ENCODE measurements at places on chromosomes 5 and 9.

GRCh38 chr5:138536665-138537315, 6.2 kb downstream of the ETF1 start:
- no peak overlapping the region for H3K4me3 ChIP-seq
- H3K4me1 ChIP-seq, result peaks cover 19% of the 10 kb centered on the region
- H3K27me3 ChIP-seq, result no peaks in the 10 kb centered on the region

DNA sequence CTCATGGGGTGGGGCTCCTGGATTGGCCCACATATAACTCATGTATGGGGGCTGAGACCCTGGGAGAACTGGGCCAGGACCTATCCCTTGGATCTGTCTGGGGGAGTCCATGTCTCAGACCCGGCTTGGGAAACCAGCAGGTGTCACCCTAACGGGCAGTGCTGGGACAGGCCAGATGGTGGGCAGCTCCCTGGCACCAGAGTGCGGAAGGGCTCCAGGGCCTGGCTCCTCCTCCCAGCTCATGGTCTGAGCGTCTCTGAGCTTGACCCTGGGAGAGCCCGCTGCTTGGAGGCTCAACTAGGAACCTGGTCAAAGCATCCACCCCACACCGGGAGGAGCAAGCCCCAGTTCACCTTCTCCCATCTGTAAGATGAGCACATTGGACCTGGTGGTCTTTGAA, 15.5 kb upstream of the NCS1 start:
- no peak for DNase-seq
- no peaks in the 10 kb centered on the region for H3K27me3 ChIP-seq
- H3K27ac ChIP-seq, result no peak overlapping the region
- no peak overlapping the region for H3K4me3 ChIP-seq
- H3K4me1 ChIP-seq, result no peaks in the 10 kb centered on the region
- H3K36me3 ChIP-seq, result no peaks in the 10 kb centered on the region

DNA sequence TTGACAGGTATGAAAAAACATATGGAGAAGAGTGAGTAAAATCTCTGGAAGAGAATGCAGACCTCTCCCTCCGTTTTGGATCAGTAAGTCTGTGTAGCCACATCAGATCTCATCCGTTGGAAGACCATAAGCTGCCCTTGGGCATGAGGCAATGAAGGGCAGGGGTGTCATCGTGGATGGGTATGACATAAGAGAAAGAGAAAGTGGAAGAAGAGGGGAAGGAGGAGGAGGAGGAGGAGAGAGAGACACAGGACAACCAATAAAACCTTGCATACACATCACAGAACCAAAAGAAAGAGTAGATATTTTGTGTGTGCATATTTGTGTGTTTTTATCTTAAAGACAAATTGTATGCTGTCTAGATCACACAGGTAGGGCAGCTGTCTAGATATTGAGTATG, 50.7 kb downstream of the PRRC1 start:
- H3K27ac ChIP-seq, result no peak overlapping the region
- no peaks in the 10 kb centered on the region for H3K36me3 ChIP-seq
- H3K4me1 ChIP-seq, result no peaks in the 10 kb centered on the region
- DNase-seq, result no peak
- no peak overlapping the region for H3K4me3 ChIP-seq
- no peaks in the 10 kb centered on the region for H3K27me3 ChIP-seq

DNA sequence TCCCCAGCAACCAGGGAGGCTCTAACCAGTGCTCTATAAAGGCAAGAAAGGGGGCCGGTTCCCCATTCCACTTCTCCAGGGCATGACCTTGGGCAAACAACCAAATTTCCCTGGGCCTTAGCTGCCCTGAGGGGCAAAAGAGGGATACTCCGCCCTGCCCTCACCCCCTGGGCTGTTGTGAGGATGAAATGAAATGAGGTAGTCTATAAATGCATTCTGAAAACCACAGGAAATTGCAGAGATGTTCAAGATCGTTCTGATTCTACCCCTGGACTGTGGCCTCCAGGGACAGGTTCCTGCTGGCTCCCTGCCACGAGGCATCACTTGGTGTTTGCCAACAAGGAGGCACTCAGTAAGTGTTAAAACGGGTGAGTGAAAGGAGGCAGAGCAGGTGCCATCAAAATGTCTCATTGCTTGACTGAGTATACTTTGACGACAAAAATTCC, 5.7 kb downstream of the RAPGEF1 start:
- H3K27me3 ChIP-seq, result no peaks in the 10 kb centered on the region
- DNase-seq, result peak; percentile 55
- H3K4me3 ChIP-seq, result no peak overlapping the region
- H3K36me3 ChIP-seq, result no peaks in the 10 kb centered on the region

DNA sequence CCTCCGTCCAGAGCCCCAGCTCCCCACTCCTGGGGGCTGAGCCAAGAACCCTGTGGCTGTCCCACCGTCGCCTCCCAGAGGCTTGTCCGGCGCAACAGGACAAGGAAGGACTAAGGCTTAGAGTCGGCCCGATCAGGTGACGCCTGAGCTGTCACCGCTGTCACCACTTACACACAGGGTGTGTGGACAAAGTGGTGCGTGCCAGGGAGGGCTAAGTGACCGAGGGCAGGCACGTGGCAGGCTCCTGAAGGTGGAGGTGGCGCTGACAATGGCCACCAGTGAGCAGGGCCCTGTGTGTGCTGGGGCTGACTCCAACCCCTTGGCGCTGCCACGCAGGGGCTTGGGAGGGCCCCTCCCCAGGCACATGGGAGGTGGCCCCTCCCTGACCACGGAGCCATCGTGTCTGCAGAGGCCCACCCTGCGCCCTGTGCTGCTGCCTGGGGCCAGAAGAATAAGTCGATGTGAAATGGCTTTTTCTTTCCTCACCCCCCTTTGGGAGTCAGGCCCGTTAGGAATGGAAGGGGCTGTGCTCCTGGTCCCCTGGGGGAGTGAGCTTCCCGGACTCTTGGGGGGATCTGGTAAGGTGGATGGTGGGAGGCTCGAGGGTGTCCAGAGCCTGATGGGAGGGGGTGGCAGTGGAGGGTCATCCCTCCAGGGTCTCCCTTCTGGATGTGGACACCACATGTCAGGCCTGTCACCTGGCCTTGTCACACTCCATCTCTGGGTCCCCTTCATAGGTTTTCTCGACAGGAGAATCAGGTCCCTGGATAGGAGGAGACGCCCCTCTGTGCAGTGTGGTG, 2.6 kb upstream of the GPSM1 start:
- peaks cover 14% of the 10 kb centered on the region for H3K4me1 ChIP-seq
- no peaks in the 10 kb centered on the region for H3K36me3 ChIP-seq
- no peak for DNase-seq
- no peak overlapping the region for H3K4me3 ChIP-seq
- peak overlapping the region; percentile 52 for H3K27ac ChIP-seq
- no peaks in the 10 kb centered on the region for H3K27me3 ChIP-seq

DNA sequence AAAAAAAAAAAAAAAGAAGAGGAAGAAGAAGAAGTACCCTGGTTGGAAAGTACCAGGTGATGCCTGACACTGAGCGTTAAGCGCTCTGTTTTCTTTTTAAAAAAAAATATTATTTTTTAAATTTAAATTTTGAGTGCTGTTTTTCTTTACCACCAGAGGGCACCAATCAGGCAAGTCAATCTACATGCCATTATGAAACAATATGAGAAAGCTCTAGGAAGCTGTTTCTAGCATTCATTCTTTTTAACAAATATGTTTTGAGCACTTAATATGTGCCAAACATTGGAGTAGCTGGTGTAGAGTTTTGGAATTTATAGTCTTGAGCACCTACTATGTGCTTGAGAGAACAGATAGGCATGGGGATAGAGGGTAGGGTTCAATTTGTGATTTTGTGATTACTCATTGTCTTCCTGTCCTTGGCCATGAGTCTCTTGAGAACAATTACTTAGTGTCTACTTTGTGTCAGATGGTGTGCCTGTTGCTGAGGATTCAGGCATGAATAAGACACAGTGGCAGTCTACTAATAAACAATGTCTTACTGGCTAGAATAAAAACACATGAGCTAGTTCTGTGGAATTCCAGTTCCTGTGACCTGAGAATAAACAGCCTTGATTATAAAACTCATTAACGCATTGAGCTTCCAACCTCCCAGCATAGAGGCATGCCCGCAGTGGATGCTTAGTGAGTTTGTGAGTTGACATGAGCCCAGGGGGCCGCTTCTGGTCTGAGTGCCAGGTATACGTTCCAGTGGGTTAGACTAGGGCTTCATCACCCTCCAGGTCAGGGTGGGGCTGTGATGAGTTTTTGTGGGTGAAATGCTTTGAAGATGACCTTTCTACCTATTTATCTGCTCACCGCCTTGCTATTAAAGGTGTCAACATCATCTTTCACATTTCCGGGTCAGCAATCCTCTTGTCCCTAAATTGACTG, 3.0 kb upstream of the UBE2R2 start:
- no peak for DNase-seq
- peak overlapping the region; percentile 98 for H3K27ac ChIP-seq
- H3K36me3 ChIP-seq, result no peaks in the 10 kb centered on the region

- H3K4me3 ChIP-seq, result peak overlapping the region; percentile 38
- H3K36me3 ChIP-seq, result no peaks in the 10 kb centered on the region
- H3K4me1 ChIP-seq, result peaks cover 11% of the 10 kb centered on the region
- no peak for DNase-seq
- H3K27ac ChIP-seq, result peak overlapping the region; percentile 42
These were observed 15.9 kb downstream of the EXD3 start for GRCh38 chr9:137406876-137407589.

- peaks cover 5% of the 10 kb centered on the region for H3K4me1 ChIP-seq
- no peak for DNase-seq
- peak overlapping the region; percentile 17 for H3K27ac ChIP-seq
- H3K27me3 ChIP-seq, result no peaks in the 10 kb centered on the region
These were observed 227.3 kb upstream of the DAPK1 start for GRCh38 chr9:87270221-87270847.

- no peak overlapping the region for H3K4me3 ChIP-seq
- H3K4me1 ChIP-seq, result no peaks in the 10 kb centered on the region
- no peaks in the 10 kb centered on the region for H3K27me3 ChIP-seq
- DNase-seq, result no peak
These were observed 39.0 kb downstream of the PDE8B start for GRCh38 chr5:77249475-77249874.

- no peak for DNase-seq
- no peaks in the 10 kb centered on the region for H3K4me1 ChIP-seq
- no peaks in the 10 kb centered on the region for H3K36me3 ChIP-seq
These were observed 673.4 kb upstream of the MEF2C start for GRCh38 chr5:89556215-89556913.

DNA sequence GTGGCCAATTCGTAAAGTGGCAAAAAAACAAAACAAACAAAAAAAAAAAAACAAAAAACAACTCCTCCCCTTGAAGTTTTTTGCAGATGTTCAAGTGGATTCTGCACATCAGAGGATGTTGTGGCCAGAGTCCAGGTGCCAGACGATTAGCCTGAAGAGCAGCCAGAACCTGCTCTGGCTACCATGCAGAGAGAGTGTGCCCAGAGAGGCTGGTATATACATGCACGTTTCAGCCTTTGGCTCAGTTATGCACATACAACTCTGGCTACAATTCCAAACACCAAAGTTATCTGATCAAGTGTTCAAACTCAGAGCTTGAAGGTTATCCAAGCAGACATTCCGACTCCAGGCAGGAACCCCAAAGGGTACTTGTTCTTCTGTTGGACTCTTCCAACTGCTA, 34.7 kb downstream of the GGTA1 start:
- H3K27me3 ChIP-seq, result no peaks in the 10 kb centered on the region
- no peak for DNase-seq
- no peaks in the 10 kb centered on the region for H3K36me3 ChIP-seq
- no peak overlapping the region for H3K4me3 ChIP-seq
- H3K27ac ChIP-seq, result no peak overlapping the region

GRCh38 chr5:168578006-168578405, 1.2 kb downstream of the PANK3 start:
- no peaks in the 10 kb centered on the region for H3K27me3 ChIP-seq
- peak overlapping the region; percentile 91 for H3K4me3 ChIP-seq
- no peaks in the 10 kb centered on the region for H3K36me3 ChIP-seq
- H3K4me1 ChIP-seq, result peaks cover 5% of the 10 kb centered on the region
- no peak for DNase-seq
- H3K27ac ChIP-seq, result peak overlapping the region; percentile 96

GRCh38 chr5:12683249-12683648, 779.0 kb upstream of the CTNND2 start:
- H3K27ac ChIP-seq, result no peak overlapping the region
- no peak overlapping the region for H3K4me3 ChIP-seq

- no peaks in the 10 kb centered on the region for H3K4me1 ChIP-seq
- no peak overlapping the region for H3K4me3 ChIP-seq
- H3K36me3 ChIP-seq, result no peaks in the 10 kb centered on the region
- H3K27me3 ChIP-seq, result peaks cover 4% of the 10 kb centered on the region
- DNase-seq, result no peak
- H3K27ac ChIP-seq, result no peak overlapping the region
These were observed 13.9 kb upstream of the UBLCP1 start for GRCh38 chr5:159249158-159249557.

- no peak overlapping the region for H3K4me3 ChIP-seq
- H3K27me3 ChIP-seq, result no peaks in the 10 kb centered on the region
- H3K4me1 ChIP-seq, result no peaks in the 10 kb centered on the region
- no peak overlapping the region for H3K27ac ChIP-seq
- no peaks in the 10 kb centered on the region for H3K36me3 ChIP-seq
- no peak for DNase-seq
These were observed 85.7 kb upstream of the NTRK2 start for GRCh38 chr9:84583866-84584265.

GRCh38 chr9:134922932-134923240, 5.2 kb upstream of the FCN1 start:
- H3K27ac ChIP-seq, result no peak overlapping the region
- no peaks in the 10 kb centered on the region for H3K4me1 ChIP-seq
- no peak overlapping the region for H3K4me3 ChIP-seq
- no peaks in the 10 kb centered on the region for H3K36me3 ChIP-seq

DNA sequence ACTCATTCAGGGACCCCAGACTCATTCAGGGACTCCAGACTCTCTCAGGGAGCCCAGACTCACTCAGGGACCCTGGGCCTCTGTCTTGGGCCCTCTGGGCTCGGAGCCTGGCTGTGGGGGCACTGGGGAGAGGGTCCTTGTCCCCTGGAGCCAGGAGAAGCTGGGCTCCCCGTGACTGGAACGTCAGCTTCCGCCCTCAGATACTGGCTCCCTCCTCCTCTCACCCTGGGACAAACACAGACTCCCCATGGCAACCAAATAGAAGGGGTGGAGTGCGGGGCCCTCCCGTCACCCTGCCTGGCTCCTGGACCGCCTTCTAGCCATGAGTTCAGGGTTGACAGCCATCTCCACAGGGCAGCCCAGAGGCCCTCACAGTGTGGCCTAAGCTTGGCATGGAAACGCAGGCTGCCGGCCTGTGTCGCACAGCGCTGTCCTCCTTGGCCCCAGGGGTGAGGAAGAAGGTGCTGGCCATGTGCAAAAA, 27.6 kb downstream of the ZDHHC11B start:
- no peaks in the 10 kb centered on the region for H3K27me3 ChIP-seq
- H3K4me3 ChIP-seq, result no peak overlapping the region
- DNase-seq, result peak; percentile 54

Measured in breast epithelium (tissue), 4 donors.